Activated naive CD8-positive, alpha-beta T cell treated with anti-CD3 and anti-CD28 coated beads, Interleukin-2, amount 50 U/mL, for 16 hours (primary cell): ENCODE measurements at places on chromosomes 6 and 20.

GRCh38 chr6:67252663-67253062 lies 1382.4 kb upstream of the ADGRB3 start:
- no peak for DNase-seq

GRCh38 chr20:32537657-32538525 lies 47.2 kb downstream of the NOL4L start:
- no peak for DNase-seq

DNA sequence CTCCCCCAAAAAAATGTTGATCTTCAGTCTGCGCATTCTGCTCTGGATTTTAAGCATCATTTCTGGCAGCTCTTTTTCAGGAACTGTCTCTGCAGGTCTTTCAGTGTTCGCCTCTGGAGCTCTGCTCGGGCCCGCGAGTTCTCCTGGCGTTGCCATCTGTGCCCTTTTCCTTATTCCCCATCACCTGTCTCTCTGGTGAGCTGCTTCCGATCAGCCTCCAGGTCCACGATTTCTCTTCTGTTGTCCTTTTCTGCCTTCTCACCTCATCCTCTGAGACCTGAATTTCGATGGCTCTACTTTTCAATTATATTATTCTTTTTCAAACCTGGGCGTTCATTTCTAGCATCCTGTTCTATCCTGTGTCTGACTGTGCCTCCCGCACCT lies 590 bp upstream of the MAP1LC3A start:
- DNase-seq, result no peak

- no peak for DNase-seq
Observed at GRCh38 chr6:17361013-17361412, 32.4 kb upstream of the CAP2 start.

DNA sequence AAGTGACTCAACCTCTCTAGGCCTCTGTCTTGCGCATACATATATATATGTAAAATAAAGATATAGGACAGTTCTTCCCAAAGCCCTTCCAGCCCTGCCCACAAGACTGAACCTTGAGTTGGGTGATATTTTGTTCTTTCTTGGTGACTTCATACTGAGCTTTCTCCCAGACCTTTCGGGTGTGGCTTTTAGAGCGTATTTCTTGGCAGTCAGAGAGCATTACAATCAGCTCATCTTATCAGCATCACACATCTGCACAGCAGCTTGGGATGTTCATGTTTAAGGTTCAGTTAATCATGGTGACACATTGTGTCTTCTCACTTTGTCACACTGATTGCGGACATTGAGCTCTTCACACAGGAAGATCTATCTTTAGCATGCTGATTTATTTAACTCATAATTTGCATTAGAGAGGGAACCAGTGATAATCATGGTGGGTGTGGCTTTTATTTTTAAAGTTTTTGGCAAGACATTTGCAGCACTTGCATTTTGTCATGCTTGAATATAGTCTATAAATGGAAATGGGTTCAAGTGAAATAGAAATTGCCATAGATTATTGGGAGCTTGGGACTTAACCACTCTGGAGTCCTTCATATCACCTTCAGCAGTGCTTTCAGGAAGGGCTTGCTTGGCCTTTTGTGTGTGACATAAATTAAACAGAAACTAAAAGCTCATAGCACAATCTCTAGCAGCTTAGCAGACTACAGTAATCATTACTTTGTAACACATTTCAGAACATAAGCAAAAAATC lies 8.3 kb downstream of the KIF3B start:
- DNase-seq, result no peak

DNA sequence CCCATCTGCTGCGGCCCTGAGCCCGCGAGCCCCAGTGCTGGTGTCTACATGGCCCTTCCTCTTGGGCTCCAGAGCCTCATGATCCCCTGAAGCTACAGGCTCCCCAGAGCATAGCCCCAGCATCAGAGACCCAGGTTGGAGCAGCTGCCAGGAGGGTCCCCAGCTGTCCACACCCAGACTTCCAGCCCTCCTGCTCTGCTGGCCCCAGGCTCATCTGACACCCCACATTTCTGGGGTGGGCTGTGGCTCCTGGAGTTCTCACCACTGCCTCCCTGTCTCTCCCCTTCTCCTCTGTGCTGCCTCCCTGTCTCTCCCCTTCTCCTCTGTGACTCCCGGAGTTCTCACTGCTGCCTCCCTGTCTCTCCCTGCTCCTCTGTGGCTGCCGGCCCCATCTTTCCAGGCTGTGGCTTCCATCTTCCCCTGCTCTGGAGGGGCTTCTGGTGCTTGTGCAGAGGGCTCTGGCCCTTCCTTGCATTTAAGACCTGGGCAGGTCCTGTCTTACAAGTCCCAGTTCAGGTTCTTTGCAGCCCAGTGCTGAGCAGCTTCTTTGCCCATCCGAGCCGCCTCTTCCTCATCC lies 108.1 kb downstream of the ERMARD start:
- no peak for DNase-seq

DNA sequence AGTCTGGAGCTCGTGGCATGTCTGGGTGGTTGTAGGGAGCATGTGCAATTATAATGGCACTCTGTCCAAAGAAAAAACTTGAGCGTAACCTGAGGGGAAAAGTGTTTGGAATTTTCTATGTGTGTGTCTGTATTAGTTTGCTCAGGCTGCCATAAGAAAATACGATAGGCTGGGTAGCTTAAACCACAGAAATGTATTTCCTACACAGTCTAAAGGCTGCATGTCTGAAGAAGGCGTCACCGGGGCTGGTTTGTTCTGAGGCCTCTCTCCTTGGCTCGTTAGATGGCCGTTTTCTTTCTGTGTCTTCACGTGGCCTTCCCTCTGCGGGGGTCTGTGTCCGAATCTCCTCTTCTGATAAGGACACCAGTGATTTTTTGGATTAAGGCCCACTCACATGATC lies 59.0 kb downstream of the IGF2R start:
- DNase-seq, result no peak

GRCh38 chr20:19768325-19768842 lies 10.3 kb downstream of the RIN2 start:
- no peak for DNase-seq
